ENCODE measurements at places on chromosomes 6 and 20.
A peak's percentile ranks its signal among the peaks of the same experiment; 100 is the strongest.

DNA sequence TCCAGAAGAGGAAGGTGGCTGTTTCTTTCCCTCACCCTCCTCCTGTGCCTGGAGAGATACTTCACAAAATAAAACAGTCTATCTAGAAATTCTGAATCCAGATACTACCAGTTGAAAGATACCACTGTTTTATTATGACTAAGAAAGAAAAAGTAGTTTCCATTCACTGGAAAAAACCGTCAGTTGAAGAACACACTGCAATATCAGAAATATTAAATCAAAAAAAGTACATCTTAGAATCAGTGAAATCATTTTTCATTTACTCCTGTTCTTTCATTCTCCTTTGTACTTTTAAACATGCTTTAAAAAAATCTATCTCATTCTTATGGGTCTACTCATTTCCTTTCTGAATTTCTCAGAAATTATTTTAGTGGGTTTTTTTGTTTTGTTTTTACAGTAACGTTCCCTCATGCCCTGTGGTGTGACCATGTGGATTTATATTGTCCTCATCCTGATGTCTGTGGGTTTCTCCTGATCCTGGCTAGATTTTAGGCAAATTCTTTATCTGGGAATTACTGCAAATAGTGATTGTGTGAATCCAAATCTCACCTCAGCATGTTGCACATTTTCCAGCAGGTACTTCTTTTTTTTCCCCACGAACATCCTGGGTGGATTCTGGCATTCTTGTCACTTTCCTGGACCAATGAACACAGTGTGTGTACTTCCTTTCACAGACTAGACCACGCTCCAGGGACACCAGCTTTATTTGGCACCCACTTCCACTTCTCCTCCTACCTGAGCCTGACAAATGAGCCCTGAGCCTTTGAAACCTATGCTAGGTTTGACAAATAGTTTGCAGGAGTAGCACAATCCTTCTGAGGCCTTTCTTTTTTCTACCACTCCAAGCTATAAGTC, 114.0 kb upstream of the LAMP5 start:
- no peak for DNase-seq

- DNase-seq = no peak
These were observed 3.9 kb downstream of the PRDM1 start for GRCh38 chr6:106090001-106090400.

DNA sequence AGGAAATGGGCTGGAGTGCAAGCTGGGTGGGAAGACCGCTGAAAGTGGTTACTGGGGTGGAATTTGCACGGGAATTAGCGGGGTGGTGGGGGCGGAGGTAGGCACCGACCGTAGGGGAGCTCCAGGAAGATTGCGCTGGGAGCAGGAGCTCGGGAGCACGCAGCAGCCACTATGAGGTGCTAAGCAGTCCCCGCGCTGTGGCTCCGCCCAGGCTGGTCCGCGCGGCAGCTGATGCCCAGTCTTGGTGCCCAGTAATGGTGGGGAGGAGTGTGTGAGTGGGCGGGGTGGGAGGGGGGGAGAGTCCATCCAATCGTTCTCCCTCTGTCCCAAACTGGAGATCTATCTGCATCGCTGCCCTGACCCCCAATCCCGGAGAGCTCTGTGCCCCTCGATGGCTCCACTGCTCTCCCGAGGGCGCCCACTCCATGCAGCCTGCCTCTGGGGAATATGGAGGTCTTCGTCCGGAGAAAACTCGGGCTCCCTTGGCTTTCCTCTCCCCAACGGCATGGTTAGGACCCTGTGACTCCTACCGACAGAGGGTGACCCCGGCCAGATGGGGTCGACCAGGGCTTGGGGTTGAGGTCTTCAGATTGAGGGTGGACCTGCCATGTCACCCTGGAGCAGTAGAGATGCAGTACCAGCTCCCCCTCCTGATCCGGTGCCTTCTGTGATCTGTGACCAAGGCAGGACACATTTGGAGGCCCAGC, 5.3 kb downstream of the TP53TG5 start:
- no peak for DNase-seq

DNA sequence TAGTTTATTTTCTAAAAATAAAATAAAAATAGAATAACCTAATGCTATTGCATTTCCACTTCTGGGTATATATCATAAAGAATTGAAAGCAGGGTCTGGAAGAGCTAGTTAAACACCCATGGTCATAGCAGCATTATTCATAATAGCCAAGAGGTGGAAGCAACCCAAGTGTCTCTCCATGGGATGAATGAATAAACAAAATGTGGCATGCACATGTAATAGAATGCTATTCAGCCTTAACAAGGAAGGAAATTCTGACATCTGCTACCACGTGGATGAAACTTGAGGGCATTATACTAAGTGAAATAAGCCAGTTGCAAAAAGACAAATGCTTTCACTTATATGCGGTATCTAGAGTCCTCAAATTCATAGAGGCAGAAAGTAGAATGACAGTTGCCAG, 130.8 kb downstream of the TIAM2 start:
- no peak for DNase-seq

GRCh38 chr20:52230409-52230808, 38.8 kb upstream of the ZFP64 start:
- no peak for DNase-seq

GRCh38 chr6:32170294-32170693, 5.6 kb downstream of the AGPAT1 start:
- DNase-seq = no peak

DNA sequence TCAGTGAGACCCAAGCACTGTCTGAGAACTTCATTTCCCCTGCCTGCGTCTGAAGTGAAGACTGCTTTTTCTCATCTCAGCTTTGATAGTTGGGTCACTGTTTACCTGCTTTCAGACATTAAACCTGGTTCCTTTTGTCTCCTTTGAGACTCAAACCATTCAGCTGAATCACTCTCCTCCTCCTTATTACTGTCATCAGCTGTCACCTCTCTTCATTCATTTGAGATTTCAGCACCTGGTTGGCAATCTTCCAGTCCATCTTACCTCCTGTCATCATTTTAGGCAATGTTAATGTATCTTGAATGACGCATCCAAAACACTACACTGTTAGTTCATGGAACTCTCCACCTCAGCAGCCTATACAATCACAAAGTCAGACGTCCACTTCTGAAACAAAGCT, 34.3 kb upstream of the SOX4 start:
- DNase-seq = no peak

DNA sequence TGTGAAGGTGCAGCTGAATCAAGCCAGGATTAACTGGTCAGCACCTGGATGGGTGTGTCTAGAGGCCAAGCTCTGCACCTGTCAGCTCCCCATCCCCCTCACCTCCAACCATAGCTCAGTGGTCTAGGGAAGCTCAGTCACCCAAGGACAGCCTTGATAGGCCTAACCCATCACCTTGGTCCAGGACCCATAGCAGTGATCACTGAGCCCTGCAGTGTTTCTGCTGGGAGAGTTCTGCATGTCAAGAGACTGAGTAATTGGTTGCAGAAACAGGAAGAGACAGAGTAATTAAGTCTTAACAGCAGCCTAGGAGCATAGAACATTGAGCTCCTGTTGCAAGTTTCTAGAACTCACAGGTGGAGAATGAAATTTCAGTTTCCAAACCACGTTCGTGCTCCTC, 18.7 kb upstream of the RALGAPB start:
- no peak for DNase-seq

DNA sequence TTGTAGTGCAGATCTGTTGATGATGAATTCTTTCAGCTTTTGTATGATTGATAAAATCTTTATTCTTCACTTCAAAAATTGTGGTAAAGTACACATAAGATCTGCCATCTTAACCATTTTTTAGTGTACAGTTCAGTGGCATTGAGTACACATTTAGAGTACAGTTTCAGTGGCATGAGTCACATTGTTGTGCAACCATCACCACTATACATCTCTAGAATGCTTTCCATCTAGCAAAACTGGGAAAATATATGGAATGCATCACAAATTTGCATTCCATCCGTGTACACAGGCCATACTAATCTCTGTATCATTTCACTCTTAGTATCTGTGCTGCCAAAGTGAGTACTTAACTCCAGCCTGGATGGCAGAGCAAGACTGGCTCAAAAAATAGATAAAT, 28.7 kb downstream of the SIRPD start:
- DNase-seq = no peak

- no peak for DNase-seq
These were observed 719.6 kb downstream of the TBC1D32 start for GRCh38 chr6:120614723-120615122.

DNA sequence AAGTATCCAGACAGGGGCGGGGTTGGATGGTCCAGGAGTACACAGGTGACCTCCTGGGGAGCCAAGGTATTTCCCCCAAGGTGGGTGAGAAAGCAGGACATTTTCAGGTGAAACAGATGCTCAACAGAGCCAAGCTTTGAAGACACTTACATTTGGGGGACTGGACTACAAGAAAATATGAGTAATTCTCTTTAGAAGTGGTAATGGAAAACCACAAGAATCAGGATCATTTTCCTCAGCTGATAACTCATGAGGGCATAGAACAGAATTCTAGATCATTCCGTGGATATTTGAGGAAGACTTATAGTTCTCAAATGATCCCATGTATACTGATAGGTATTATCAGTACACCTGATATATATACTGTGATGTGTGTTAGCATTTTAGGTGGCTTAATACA, 89.9 kb downstream of the UST start:
- DNase-seq = no peak

DNA sequence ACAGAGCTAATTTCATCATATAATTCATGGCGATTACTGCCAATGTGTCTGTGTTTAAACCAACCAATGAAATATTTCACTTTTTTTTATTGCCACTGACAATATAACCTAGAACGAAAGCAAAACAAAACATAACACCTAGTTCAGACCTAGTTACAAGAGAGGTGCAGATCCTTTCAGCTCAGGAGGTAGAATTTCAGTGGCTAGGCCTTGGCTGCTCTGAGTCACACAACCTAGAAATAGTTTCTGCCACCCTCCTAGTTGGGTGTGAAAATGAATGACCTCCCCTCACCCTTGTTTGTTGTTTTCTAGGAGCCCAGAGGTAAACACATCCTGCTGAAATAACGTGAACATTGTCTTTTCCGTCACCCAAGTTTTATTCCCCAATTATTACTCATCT, 356.3 kb downstream of the HTR1B start:
- no peak for DNase-seq

- DNase-seq = no peak
These were observed 256.3 kb downstream of the OGFRL1 start for GRCh38 chr6:71544906-71545305.

DNA sequence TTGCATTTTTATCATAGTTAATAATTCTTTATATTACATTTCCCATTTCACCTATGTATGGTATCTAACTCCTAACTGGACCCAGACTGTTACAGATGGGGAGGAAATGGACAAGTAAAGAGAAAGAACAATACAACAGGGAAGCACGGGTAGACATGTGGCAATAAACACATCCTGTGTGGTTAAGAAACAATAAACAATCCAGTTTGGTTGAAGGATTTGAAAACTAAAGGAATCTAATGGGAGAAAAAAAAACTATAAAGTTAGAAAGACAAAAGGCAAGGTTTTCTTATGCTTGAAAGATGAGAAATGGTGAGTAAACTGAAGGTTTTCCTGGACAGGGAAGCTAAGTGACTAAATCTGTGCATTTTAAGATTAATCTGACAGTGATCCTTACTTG, 34.9 kb upstream of the ALDH8A1 start:
- DNase-seq = no peak

DNA sequence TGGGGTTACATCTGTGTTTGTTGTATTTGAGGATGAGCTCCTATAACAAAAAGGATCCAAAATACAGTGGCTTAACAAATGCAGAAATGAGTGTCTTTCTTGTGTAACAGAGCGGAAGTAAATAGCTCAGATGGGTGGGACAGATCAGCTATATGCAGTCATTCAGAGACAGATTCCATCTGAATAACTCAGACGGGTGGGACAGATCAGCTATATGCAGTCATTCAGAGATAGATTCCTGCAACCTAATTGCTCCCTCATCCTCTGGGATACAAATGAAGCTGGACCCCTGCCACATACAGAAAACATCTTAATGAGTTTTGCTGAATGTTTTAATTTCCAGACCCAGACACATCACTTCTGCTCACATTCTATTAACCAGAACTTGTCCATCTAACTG, 332.3 kb downstream of the BCKDHB start:
- peak; percentile 64 for DNase-seq

DNA sequence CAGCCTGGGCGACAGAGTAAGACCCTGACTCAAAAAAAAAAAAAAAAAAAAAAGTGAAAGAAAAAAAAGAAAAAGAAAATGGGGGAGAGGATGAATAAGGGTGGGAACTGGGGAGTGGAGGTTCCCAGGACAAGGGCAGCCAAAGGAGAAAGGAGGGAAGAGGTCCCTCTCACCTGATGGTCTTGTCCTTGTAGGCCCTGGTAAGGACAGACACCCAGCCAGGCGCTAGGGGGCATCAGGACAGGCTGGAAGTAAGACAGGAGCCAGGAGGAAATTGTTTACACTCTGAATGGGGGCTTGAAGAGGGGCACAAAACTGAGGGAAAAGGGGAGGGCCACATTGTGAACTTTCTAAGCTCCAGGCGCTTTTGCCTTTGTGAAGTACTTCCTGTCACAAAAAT, 2.3 kb upstream of the ALDH5A1 start:
- DNase-seq = no peak

DNA sequence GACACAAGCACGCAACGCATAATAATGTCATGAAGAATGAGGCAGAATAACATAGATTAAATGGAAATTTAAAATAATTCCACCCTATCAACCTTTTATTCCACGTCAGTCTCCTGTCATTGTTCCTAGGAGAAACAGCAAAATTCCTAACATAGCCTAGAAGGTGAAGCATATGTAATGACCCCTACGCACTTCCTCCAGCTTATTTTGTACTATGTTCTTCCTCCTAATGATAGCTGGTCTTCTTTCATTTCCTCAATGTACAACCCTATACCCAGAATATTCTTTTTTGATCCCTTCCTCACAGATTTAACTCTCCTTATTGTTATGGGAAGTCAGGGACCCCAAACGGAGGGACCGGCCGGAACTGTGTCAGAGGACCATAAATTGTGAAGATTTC, 122.0 kb upstream of the CARMIL1 start:
- DNase-seq = no peak

GRCh38 chr6:167240034-167240541, 51.0 kb upstream of the UNC93A start:
- DNase-seq = no peak

DNA sequence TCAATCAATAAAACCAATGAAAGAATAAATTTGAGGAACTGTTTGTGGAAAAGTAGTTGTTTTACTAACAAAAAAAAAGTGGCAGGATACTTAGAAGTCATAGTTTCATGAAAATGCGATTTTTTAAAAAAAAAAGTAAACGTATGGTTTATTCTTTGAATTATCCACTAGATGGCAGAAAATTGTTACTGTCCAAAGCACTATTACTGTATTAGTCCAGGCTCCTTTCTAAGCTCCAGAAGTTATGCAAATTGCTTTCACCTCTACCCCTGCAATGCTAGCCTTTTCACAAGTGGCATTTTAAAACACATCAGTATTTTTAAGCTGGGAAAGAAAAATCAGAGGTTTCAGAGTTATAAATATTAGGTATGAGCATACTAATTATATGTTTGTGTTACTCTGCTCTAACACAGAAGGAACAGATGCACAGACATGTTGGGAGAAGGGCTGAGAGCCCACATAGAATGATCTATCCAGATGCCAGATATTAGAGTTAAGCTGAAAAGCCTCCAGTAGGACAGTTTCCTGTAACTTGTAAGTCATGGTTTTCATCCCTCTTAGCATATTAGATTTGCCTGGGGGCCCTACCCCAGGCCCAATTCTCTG, 63.9 kb downstream of the FHL5 start:
- peak; percentile 44 for DNase-seq

All from retina (tissue), 1 donor.